T-cell (primary cell): ENCODE measurements at places on chromosomes 12 and 14.

- no peak overlapping the region for H3K27ac ChIP-seq
- H3K4me1 ChIP-seq, result no peaks in the 10 kb centered on the region
- no peaks in the 10 kb centered on the region for H3K36me3 ChIP-seq
- no peaks in the 10 kb centered on the region for H3K27me3 ChIP-seq
These were observed 23.3 kb downstream of the CLEC1A start for GRCh38 chr12:10075451-10075850.

- H3K27me3 ChIP-seq, result peaks cover 5% of the 10 kb centered on the region
- H3K4me1 ChIP-seq, result no peaks in the 10 kb centered on the region
- DNase-seq, result no peak
- no peak overlapping the region for H3K4me3 ChIP-seq
- no peak overlapping the region for H3K27ac ChIP-seq
- no peaks in the 10 kb centered on the region for H3K36me3 ChIP-seq
These were observed 23.8 kb upstream of the PYROXD1 start for GRCh38 chr12:21413369-21414277.

DNA sequence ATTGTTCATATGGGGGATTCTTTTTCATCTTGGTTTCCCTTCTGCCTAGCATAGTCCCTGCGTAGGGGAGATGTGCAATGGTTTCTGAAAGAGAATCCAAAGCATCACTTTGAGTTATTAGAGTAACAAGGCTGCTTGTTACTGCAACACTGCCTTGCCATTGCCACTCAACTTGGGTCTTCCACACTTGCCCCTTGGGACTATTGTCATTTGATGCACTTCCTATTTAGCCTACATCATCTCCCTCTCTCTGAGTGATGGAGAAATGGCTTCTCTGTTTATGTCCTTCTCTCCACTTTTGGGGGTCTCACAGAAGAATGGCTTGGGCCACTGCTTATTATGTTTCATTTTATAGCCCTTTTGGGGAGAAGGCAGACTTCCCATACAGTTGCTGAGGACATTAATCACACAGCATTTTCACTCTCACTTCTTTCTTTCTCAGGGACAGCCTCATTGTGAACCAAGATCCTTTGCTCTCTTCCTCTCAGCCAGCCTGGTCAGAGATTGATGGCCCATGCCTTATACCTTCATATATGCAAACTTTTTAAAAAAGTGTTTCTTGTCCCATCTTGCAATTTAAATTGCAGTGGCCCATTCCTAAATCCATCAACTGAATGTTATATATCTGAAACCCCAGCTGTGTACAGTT is 50.8 kb upstream of the POC1B start:
- H3K4me1 ChIP-seq, result no peaks in the 10 kb centered on the region
- H3K27me3 ChIP-seq, result no peaks in the 10 kb centered on the region
- H3K27ac ChIP-seq, result no peak overlapping the region
- DNase-seq, result no peak
- H3K36me3 ChIP-seq, result no peaks in the 10 kb centered on the region

GRCh38 chr12:111645433-111645832 is 40.3 kb downstream of the BRAP start:
- peaks cover 69% of the 10 kb centered on the region for H3K36me3 ChIP-seq
- H3K4me1 ChIP-seq, result no peaks in the 10 kb centered on the region
- H3K27me3 ChIP-seq, result no peaks in the 10 kb centered on the region
- H3K27ac ChIP-seq, result no peak overlapping the region

DNA sequence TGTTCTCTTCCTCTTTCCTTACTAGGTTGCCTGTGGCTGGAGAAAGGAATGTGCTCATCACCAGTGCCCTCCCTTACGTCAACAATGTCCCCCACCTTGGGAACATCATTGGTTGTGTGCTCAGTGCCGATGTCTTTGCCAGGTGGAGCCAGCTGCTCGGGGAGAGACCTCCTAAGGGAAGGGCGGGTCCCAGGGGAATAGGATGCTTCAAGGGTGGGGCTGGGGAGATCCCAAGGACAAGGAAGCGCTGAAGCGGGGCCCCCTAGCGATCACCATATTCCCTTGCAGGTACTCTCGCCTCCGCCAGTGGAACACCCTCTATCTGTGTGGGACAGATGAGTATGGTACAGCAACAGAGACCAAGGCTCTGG is 10.2 kb downstream of the MARS1 start:
- no peaks in the 10 kb centered on the region for H3K27me3 ChIP-seq
- DNase-seq, result no peak
- H3K27ac ChIP-seq, result no peak overlapping the region
- no peak overlapping the region for H3K4me3 ChIP-seq
- no peaks in the 10 kb centered on the region for H3K4me1 ChIP-seq
- H3K36me3 ChIP-seq, result peaks cover 11% of the 10 kb centered on the region

GRCh38 chr12:124381456-124382296 is 86.8 kb downstream of the RFLNA start:
- H3K36me3 ChIP-seq, result peaks cover 70% of the 10 kb centered on the region
- H3K27ac ChIP-seq, result no peak overlapping the region
- no peak for DNase-seq
- H3K27me3 ChIP-seq, result no peaks in the 10 kb centered on the region
- H3K4me1 ChIP-seq, result no peaks in the 10 kb centered on the region

- H3K36me3 ChIP-seq, result no peaks in the 10 kb centered on the region
- peaks cover 6% of the 10 kb centered on the region for H3K27me3 ChIP-seq
- no peak overlapping the region for H3K27ac ChIP-seq
- no peak overlapping the region for H3K4me3 ChIP-seq
- no peak for DNase-seq
These were observed 18.8 kb upstream of the GAS2L3 start for GRCh38 chr12:100554608-100555077.
